ENCODE measurements at places on chromosomes 2 and 18.
A peak's percentile ranks its signal among the peaks of the same experiment; 100 is the strongest.

DNA sequence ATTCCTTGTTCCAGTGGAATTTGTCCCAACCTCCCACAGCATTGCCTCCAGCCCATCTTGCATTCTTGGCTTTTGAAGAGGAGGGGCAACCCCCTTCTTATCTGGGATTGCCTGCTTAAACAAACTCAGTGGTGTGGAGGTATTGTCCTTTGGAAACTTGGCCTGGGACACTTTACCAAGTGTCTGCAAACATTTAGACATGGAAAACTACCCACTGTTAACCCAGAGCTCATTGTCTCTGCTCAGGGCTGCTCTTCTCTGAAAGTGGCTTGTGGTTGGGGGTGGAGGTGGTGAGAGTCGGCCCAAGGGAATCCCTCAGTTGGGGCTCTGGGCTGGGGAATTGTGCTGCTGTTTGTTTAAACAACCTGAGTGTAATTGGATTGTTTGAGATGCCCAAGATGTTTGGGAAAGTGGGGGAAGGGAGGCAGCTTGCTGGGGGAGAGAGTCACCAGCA, 178.3 kb upstream of the GATA6 start:
- DNase-seq: peak; percentile 22

- DNase-seq: peak; percentile 67
These were observed 102.1 kb upstream of the CDCA7 start for GRCh38 chr2:173252581-173252980.

- no peak for DNase-seq
These were observed 21.9 kb downstream of the PIGN start for GRCh38 chr18:62164855-62165487.

- no peak for DNase-seq
These were observed 157.0 kb upstream of the SERPINE2 start for GRCh38 chr2:224195925-224196571.

DNA sequence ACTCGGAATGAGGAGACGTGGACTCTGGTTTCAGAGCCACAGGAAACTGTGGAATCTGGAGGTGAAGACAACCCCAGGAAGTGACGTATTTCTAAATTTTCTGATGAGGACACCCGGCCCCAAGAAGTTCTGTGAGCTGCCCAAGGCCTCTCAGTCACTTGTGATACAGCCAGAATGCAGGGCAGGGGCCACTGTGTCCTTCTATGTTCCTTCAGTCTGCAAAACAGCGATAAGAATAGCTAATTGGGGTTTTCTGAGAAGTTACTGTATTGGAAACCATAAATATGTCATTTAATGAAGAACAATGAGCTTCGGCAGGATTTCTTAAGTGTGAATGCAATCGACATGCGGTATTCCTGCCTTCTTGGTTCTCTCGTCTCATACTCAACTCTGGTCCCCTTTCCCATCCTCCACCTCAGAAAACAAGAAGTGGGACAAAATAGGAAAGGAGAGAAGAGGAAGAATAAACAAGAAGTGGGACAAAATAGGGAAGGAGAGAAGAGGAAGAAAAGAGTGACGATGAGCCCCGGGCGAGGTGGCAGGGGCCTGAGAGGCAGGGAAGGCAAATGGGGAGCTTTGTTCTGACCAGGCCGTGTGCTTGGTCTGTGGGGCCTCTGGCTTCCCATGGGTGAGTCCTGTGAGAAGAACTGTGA, 282.0 kb upstream of the REV1 start:
- no peak for DNase-seq

DNA sequence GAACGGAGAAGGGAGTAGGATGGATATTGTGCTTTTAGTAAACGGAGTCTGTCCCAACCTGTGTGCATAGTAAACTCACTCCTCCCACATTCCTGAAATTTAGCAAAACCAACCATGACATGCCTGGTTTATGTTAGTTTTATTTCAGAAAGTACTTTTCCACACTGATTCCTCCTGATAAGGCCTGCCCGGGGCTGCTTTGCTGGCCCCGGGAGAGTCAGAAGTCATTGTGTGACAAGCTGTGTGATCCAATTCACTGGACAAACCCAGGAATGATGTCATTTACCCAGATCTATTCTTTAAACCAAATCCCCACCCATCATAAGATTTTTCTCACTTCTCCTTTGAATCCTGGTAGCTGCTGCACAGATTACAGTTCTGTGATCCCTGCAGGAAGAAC, 109.0 kb downstream of the SETBP1 start:
- DNase-seq: peak; percentile 55

GRCh38 chr2:85648619-85649018, 19.4 kb downstream of the SFTPB start:
- no peak for DNase-seq

- DNase-seq: no peak
These were observed 118.7 kb downstream of the SPTBN1 start for GRCh38 chr2:54574860-54575247.
